Upper lobe of right lung (tissue), 1 donor: ENCODE measurements at places on chromosomes 7 and 10. TPM values are rescaled to one million over a fixed set of nuclear protein-coding genes. Genes with fewer than 3 reads are reported as not detected.

- peaks cover 27% of the 10 kb centered on the region for H3K4me1 ChIP-seq
- H3K27me3 ChIP-seq = peaks cover 12% of the 10 kb centered on the region
- no peak for DNase-seq
- H3K4me3 ChIP-seq = peak overlapping the region; percentile 63
- no peaks in the 10 kb centered on the region for H3K36me3 ChIP-seq
Observed at GRCh38 chr10:11017000-11017569, 587 bp upstream of the CELF2 start.

The MARCHF5 gene
- total RNA-seq = 28.0 TPM

GRCh38 chr7:37769291-37769690 lies 79.1 kb upstream of the NME8 start:
- no peak overlapping the region for H3K4me3 ChIP-seq
- no peaks in the 10 kb centered on the region for H3K4me1 ChIP-seq
- DNase-seq = no peak
- H3K36me3 ChIP-seq = no peaks in the 10 kb centered on the region
- H3K27ac ChIP-seq = no peak overlapping the region
- no peaks in the 10 kb centered on the region for H3K27me3 ChIP-seq

DNA sequence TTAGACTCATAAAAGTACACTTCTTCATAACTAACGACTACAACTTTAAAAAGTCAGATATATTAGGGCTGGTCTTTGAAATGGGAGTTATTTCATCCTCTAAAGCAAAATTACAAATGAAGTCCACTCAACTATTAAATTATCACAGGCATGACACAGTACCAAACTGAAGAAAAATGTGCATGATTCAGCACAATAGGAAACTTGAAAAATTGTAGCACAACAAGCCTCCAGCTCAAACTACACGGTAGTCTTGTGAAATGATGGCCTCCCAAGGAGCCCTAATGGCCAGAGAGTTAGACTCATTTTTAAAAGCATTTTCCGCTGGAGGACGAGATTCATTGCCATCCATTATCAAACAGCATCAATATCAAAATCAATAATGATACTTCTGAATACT lies 76.4 kb downstream of the MAGI2 start:
- H3K4me1 ChIP-seq = no peaks in the 10 kb centered on the region
- no peak overlapping the region for H3K4me3 ChIP-seq
- H3K27ac ChIP-seq = no peak overlapping the region
- no peak for DNase-seq
- no peaks in the 10 kb centered on the region for H3K36me3 ChIP-seq

DNA sequence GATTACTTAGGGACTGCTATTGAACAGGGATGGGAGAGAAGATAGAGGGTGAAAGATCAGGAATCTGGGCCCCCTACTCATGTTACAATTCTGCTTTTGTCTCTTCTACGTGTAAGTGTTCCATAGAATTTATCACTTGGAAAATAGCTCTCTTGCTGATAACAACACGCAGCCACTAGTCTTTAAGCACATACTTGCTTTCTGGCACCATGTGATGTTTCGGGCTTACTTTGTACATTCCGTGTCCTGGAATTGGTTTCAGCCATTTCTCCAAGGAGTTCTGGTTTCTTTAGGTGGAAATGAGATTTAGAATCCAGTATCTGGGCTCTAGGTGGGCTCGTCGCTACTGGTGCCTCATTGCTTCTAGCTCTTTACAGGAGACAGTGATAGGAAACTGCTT lies 59.7 kb downstream of the TFAM start:
- no peak for DNase-seq
- H3K4me1 ChIP-seq = no peaks in the 10 kb centered on the region
- H3K4me3 ChIP-seq = no peak overlapping the region
- H3K36me3 ChIP-seq = no peaks in the 10 kb centered on the region

The LYZL2 gene
- total RNA-seq = not detected

DNA sequence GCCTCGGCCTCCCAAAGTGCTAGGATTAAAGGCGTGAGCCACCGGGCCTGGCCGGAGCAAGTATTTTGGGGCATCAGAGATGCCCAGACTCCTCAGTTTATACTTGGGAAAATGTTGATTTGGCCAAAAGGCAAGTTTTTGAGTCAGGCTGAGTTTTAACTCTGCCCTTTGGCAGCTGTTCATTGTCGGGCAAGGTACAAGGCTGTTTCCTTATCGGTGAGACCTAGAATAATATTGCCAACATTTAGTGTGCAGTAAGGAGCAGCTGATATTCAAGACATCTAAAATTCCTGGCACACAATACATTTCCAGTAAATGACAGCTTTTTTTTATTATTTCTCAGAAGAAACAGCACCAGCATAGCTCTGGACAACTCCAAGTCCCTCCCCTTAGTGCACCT lies 147.6 kb upstream of the C7orf33 start:
- DNase-seq = no peak
- H3K27ac ChIP-seq = no peak overlapping the region
- H3K36me3 ChIP-seq = no peaks in the 10 kb centered on the region
- no peaks in the 10 kb centered on the region for H3K27me3 ChIP-seq

The ITGB8 gene
- 4.6 TPM for total RNA-seq

- no peak overlapping the region for H3K27ac ChIP-seq
- no peak overlapping the region for H3K4me3 ChIP-seq
- peaks cover 34% of the 10 kb centered on the region for H3K27me3 ChIP-seq
- no peaks in the 10 kb centered on the region for H3K4me1 ChIP-seq
- DNase-seq = no peak
- no peaks in the 10 kb centered on the region for H3K36me3 ChIP-seq
Observed at GRCh38 chr7:32314761-32315160, 175.4 kb downstream of the LSM5 start.

The HEPACAM2 gene
- not detected for total RNA-seq

GRCh38 chr10:110411047-110411410 lies 86.7 kb upstream of the DUSP5 start:
- H3K4me3 ChIP-seq = no peak overlapping the region
- peaks cover 14% of the 10 kb centered on the region for H3K4me1 ChIP-seq
- H3K27ac ChIP-seq = no peak overlapping the region

DNA sequence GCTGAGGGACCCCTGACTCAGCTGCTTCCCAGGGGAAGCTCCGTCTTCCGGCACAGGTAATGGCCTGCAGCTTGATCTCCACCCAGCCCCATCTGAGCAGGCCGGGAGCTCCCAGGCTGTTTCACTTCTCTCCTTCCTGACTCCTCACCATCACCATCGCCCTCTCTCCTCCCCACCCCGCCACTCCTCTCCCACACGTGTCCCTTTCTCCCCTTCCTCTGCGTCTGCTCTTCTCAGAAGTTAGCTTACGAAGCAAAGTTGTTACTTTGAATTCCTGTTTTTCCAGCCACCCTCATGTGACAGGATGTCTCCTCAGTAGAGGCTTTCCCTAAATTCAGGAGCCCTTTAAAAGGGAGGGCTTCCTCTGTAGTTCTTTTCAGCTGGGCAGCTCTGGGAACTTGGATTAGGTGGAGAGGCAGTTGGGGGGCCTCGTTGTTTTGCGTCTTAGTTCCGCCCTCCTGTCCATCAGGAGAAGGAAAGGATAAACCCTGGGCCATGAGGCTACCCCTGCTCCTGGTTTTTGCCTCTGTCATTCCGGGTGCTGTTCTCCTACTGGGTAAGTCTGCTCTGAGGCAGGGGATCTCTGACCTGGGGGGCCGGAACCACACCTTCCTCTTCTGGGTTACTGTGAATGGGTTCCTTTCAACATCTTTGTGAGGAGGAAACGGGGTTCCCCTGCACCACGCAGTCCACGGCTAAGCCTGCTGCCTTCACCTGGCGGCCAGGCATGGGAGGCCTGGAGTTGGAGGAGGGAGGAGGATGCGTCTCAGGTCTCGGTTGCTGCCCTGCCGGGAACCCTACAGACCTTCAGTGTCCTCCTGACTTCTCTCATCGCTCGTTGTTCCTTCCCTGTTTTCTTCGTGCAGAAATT lies at the start of gene MRC1:
MRC1 (plus strand) TSS at position 378 of the 871 bp plus-strand sequence; CDS start at position 496, 118 bp downstream.
- H3K4me1 ChIP-seq = no peaks in the 10 kb centered on the region
- peak within 1 kb of the TSS; percentile 48 for H3K4me3 ChIP-seq
- H3K27me3 ChIP-seq = no peaks in the 10 kb centered on the region
- no peaks in the 10 kb centered on the region for H3K36me3 ChIP-seq
- peak; percentile 74 for DNase-seq

- no peaks in the 10 kb centered on the region for H3K27me3 ChIP-seq
- no peak overlapping the region for H3K27ac ChIP-seq
- no peak overlapping the region for H3K4me3 ChIP-seq
- no peak for DNase-seq
- no peaks in the 10 kb centered on the region for H3K36me3 ChIP-seq
Observed at GRCh38 chr7:14850039-14850438, 52.5 kb downstream of the DGKB start.

- DNase-seq = no peak
- no peaks in the 10 kb centered on the region for H3K27me3 ChIP-seq
- H3K27ac ChIP-seq = no peak overlapping the region
- H3K4me3 ChIP-seq = no peak overlapping the region
Observed at GRCh38 chr7:113279256-113279655, 160.9 kb upstream of the SMIM30 start.

GRCh38 chr10:99748823-99749451 lies 16.9 kb downstream of the CUTC start:
- H3K27ac ChIP-seq = no peak overlapping the region
- no peak for DNase-seq
- H3K36me3 ChIP-seq = peaks cover 94% of the 10 kb centered on the region
- H3K27me3 ChIP-seq = no peaks in the 10 kb centered on the region
- no peaks in the 10 kb centered on the region for H3K4me1 ChIP-seq

GRCh38 chr10:116744163-116744753 lies 1.9 kb upstream of the HSPA12A start:
- no peak overlapping the region for H3K4me3 ChIP-seq
- no peak for DNase-seq
- no peaks in the 10 kb centered on the region for H3K36me3 ChIP-seq

DNA sequence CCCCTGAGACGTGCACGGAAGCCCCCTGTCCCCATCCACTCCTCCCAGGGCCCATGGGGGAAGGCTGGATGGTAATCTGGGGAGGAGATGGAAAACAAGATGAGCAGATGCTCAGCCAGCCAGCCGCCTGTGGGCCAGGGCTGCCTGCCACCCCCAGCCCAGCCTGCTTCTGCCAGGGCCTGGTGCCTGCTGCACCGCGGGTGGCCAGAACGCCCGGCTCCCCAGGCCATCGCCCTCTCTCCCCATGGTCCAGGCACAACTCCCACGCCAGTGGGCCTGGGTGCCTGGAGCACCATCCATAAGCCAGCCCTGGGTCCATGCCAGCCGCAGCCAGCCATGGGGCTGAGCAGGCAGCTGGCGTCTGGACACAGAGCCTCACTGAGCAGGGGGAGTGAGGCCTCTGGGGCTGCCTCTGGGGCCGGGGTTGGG lies 57.2 kb upstream of the ELN start:
- H3K4me1 ChIP-seq = no peaks in the 10 kb centered on the region
- DNase-seq = peak; percentile 59
- H3K36me3 ChIP-seq = no peaks in the 10 kb centered on the region
- H3K27me3 ChIP-seq = no peaks in the 10 kb centered on the region
- H3K27ac ChIP-seq = no peak overlapping the region
- H3K4me3 ChIP-seq = no peak overlapping the region

The KLF14 gene
- total RNA-seq = not detected

The MOGAT3 gene
- not detected for total RNA-seq

GRCh38 chr10:59339351-59339750 lies 23.0 kb downstream of the FAM13C start:
- H3K27me3 ChIP-seq = no peaks in the 10 kb centered on the region
- H3K27ac ChIP-seq = no peak overlapping the region
- H3K4me3 ChIP-seq = no peak overlapping the region
- no peak for DNase-seq

DNA sequence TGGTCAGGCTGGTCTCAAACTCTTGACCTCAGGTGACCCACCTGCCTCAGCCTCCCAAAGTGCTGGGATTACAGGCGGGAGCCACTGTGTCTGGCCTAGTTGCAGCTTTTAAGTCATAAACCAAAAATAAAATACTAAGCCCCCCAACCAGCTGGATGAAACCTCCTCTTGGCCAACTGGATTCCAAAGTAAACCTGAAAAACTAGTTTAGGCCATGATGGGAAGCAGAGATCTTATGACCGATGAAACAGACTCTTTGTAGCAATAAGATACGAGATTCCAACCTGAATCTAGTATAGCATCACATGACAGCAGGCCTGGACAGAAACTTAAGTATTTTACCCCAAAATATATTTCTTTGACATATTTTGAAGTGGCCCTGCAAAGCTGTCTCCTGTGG lies 9.1 kb upstream of the MCM10 start:
- DNase-seq = no peak
- H3K27me3 ChIP-seq = no peaks in the 10 kb centered on the region
- no peak overlapping the region for H3K27ac ChIP-seq
- no peaks in the 10 kb centered on the region for H3K4me1 ChIP-seq
- H3K4me3 ChIP-seq = no peak overlapping the region
- no peaks in the 10 kb centered on the region for H3K36me3 ChIP-seq

DNA sequence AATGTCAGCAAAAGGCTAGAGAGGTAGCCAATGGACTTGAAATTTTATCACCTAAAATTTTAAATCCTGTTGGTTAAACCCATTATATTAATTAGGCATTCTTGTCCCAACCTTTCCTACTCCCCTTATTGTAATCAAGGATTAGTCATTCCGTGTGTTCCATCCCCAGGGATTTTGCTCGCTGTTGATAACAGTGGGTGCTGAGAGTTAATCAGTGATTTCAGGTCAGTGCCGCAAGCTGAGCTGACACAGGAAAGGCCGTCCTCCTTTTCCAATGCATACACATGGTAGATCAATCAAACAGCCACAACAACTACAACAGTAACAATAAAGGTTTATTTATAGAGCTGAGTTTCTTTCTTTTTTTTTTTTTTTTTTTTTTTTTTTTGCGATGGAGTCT lies 271.4 kb downstream of the ACTR3B start:
- H3K4me3 ChIP-seq = no peak overlapping the region
- H3K27me3 ChIP-seq = no peaks in the 10 kb centered on the region
- H3K4me1 ChIP-seq = no peaks in the 10 kb centered on the region
- DNase-seq = no peak
- H3K27ac ChIP-seq = no peak overlapping the region
- H3K36me3 ChIP-seq = no peaks in the 10 kb centered on the region

DNA sequence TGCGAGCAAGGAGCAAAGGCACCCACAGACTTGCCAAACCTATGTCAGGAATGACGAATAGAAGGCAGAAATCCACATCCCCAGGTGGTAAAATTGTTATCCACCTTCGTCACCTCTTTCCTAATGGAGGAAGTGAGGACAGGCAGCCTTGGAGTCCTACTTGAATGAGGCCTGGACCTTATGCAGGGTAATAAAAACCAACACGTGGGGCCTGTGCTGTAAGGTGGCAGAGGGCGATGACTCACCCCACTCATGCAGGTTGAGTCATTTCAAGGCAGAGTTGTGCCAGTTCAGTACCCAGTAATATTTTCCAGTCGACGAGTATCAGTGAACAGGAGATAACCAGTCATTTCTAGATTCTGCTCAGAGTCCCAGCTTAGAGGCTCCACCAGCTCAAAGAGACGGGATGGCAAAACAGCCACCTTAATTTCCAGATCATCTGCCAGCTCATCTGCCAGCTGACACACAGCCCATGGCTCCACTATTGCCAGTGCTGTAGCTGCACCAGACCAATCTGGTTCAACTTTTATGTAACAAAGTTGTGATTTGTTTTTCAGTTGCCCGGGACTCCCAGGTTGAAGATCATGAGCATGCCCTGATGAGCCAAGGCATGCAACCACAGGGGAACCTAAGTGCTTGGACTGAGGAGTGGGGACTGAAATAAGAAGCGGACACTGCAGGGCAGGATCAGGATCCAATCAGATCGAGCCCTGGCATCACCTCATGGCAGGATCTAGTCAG lies 176.2 kb upstream of the ITGB1 start:
- peak; percentile 75 for DNase-seq
- H3K4me3 ChIP-seq = no peak overlapping the region
- no peaks in the 10 kb centered on the region for H3K4me1 ChIP-seq
- no peaks in the 10 kb centered on the region for H3K36me3 ChIP-seq
- H3K27me3 ChIP-seq = no peaks in the 10 kb centered on the region
- peak overlapping the region; percentile 30 for H3K27ac ChIP-seq

- peaks cover 13% of the 10 kb centered on the region for H3K4me1 ChIP-seq
- no peak overlapping the region for H3K4me3 ChIP-seq
- DNase-seq = no peak
- H3K27me3 ChIP-seq = no peaks in the 10 kb centered on the region
Observed at GRCh38 chr7:30175180-30175579, 40.4 kb downstream of the MTURN start.

The CHST15 gene
- 49.2 TPM for total RNA-seq
